ENCODE measurements at places on chromosomes 5 and 9. TPM values are rescaled to one million over a fixed set of nuclear protein-coding genes. Genes with fewer than 3 reads are reported as not detected.

The MYOT gene
- total RNA-seq: not detected

The NPDC1 gene
- 2.8 TPM for total RNA-seq

The GPR150 gene
- total RNA-seq: 0.91 TPM

The GABRA6 gene
- not detected for total RNA-seq

The OLFM1 gene
- total RNA-seq: not detected

The ST8SIA4 gene
- total RNA-seq: 28.1 TPM

The SPATA31D4 gene
- not detected for total RNA-seq

The TEK gene
- total RNA-seq: not detected

The TMEFF1 gene
- 0.31 TPM for total RNA-seq

The CYFIP2 gene
- total RNA-seq: 395 TPM

The PCDHGB5 gene
- 0.47 TPM for total RNA-seq

GRCh38 chr9:20726144-20726543 lies 42.1 kb downstream of the FOCAD start:
- DNase-seq: no peak

GRCh38 chr5:28576022-28576421 lies 1537.6 kb upstream of the CDH9 start:
- no peak for DNase-seq

GRCh38 chr5:6713274-6714225 lies at the start of gene TENT4A:
Gene TENT4A, plus strand, starts transcription at chr5:6713432. Its CDS starts 552 bp downstream, at chr5:6713984.
- peak; percentile 98 for DNase-seq

GRCh38 chr5:73214996-73215395 lies 42.0 kb downstream of the TMEM174 start:
- DNase-seq: no peak

DNA sequence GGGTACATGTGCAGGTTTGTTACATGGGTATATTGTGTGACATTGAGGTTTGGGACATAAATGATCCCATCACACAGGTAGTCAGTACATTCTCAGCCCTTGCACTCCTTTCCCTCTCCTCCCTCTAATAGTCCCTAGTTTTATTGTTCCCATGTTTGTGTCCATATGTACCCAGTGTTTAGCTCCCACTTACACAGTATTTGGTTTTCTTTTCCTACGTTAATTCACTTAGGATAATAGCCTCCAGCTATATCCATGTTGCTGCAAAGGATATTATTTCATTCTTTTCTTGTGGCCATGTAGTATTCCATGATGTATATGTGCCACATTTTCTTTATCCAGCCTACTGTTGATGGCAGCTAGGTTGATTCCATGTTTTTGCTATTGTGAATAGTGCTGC lies 27.4 kb downstream of the CNOT6 start:
- no peak for DNase-seq

DNA sequence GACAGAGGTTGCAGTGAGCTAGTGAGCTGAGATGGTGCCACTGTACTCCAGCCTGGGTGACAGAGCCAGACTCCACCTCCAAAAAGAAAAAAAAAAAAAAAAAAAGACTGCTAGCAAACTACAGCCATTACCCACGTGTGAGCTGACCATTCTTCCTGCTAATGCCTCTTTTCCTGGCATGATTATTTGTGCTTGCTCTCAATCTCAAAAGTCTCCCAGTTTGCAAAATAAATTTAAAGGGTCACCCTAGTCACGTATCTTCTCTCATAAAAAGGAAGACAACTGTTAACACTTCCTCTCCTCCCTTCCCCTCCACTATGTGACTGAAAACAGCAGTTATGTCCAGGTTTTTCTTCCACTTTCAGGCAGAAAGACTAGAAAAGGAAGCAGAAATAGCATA lies 37.2 kb downstream of the TRIM36 start:
- DNase-seq: no peak

DNA sequence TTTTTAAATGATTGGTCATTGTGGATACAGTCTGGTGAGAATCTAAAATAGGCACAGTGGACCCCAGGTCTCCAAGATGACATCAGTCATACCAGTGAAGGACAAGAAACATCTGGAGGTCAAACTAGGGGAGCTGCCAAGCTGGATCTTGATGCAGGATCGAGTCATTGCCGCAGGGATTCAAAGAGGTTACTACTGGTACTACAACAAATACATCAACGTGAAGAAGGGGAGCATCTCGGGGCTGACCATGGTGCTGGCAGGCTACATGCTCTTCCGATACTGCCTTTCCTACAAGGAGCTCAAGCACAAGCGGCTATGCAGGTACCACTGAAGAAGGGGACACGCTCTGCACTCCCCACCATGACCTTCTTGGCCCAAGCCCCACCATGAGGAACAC lies 20.9 kb downstream of the FOXB2 start:
- no peak for DNase-seq

- DNase-seq: no peak
Measured at GRCh38 chr5:151066920-151067319, 13.9 kb downstream of the TNIP1 start.

DNA sequence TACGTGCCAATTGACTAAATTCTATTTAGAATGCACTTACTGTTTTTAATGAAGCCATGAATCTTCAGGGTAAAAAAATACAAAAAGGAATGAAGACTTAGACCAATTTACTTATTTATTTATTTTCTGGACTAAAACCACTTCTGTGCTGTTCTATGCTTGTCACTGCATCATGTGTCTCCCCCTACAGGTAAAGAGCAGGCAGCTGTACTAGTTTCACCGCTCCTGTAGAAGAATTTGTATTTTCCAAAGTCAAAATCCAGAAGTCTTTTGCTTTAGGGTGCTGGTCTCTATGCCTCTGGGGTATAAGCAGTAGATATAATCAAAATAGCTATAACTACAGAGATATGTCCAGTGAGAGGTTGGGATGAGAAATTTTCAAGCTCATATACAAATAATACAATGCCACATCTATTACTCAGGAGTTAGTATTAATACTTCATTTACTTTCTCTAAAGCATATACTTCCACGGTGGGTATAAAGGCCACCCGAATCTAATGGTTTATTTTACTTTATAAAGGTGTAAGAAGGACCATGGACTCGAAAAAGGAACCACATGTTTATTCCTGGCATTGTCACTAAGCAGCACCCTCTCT lies 591.5 kb downstream of the RAB3C start:
- peak; percentile 11 for DNase-seq

- DNase-seq: peak; percentile 9
Measured at GRCh38 chr5:154756009-154756867, 1.1 kb downstream of the LARP1 start.

DNA sequence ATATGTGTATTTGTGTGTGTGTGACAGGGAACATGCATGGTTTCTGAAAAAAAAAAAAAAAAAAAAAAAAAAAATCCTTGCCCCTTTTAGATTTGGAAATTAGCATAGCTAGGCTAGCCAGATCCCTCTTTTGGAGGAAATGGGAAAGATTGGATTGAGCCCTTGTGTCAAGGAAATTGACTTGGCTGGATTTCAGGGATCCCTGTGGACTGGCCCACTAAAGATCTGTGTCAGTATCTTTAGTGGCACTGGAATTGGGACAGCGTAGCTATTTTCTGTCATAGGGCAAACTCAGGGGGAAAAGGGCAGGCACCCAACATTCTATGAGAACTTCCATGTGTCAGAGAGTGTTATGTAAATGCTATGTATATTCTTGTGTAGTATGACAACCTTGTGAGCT lies 35.4 kb downstream of the SH3GL2 start:
- DNase-seq: no peak

GRCh38 chr9:96457266-96457665 lies 7.3 kb downstream of the HABP4 start:
- DNase-seq: no peak

GRCh38 chr5:112512901-112513300 lies 93.8 kb upstream of the EPB41L4A start:
- no peak for DNase-seq

DNA sequence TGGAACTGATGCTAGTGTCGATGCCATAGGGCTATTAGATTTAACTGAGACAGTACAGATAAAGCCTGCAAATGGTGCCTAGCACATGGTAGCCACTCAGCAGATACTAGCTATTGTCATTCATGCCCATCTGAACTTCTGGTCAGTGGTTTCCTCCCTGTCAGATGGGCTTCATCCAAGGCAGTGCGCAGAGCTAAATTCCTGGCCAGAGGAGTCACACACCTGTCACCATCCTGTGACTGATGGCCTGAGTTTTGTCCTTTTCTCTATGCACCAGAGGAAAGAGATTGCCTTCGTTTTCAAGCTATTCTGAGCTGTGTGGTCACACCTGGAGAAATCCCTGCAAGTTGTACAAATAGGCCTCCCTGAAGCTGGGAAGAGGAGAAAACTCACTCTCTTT lies 34.7 kb downstream of the MSX2 start:
- no peak for DNase-seq

DNA sequence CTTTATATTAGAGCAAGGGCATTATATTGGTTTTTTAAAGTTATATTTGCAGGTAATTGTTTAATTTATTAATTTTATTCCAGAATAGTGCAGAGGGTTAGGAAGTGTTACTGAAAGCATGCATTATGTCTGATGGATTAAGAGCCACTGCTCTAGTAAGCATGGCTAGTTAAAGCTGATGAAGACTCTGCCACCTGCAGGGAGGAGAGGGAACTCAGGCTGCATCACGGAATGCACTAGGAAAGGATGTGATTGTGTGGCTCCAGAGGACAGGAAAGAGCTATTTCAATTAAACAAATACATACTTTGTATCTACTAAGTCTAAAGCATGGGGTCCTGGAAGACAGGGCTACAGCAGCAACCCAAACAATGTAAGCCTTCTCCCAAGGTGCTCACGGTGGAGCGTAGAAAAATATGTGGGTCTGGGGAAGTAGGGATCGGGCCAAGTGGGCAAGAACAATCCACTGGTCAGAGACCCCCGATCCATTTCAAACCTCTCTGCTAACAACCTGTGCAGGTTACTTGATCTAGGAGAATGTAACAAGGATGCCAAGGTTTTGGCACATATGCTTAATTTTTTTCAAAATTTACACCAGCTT lies 15.3 kb upstream of the GRXCR2 start:
- no peak for DNase-seq

GRCh38 chr5:107223066-107223465 lies 447.7 kb downstream of the EFNA5 start:
- no peak for DNase-seq

DNA sequence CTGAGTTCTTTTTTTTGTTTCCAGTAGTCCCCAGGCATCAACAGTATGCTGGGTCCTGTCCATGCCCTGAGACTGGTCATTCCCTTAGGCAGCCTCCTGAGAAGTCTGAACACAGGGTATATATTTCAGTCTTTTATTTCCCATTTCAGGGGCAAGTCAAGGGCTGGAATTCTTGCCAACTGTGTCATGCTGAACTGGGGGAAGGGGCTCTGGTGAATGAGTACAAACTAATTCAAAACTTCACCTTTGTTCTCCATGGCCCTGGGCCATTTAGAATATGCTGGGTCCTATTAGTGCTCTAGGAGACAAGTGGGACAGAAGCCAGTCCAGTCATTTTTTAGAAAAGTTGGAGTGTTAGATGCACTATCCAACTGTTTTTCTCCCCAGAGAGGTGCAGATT lies 170.3 kb downstream of the TMC1 start:
- DNase-seq: no peak

- DNase-seq: no peak
Measured at GRCh38 chr9:135223831-135224230, 136.4 kb downstream of the OLFM1 start.

DNA sequence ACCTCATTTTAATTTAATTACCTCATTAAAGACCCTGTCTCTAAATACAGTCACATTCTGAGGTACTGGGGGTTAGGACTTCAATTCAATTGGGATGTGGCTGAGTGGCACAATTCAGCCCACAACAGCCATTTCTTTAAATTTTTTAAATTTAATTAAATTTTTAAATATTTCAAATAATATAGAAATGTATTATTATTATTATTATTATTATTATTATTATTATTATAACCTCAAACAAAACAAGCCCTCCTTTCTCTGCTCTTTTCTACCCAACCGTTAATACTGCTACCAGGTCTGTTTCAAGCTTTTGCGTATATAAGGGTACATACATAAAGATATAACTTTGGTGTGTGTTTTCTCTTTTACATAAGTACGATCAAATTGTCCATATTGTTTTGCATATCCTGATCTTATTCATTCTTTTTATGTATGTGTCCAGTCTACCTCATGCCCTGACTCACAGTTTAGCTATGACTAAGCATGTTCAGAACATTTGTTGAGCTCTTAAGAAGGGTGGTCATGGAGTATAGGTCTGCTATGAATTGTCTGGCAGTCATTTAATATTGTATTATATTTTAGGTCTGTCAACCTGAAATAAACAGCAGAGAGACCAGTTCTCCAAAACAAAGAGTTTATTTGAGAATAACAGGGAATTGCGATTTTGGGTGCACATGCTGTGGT lies 16.1 kb upstream of the RAB14 start:
- DNase-seq: no peak

DNA sequence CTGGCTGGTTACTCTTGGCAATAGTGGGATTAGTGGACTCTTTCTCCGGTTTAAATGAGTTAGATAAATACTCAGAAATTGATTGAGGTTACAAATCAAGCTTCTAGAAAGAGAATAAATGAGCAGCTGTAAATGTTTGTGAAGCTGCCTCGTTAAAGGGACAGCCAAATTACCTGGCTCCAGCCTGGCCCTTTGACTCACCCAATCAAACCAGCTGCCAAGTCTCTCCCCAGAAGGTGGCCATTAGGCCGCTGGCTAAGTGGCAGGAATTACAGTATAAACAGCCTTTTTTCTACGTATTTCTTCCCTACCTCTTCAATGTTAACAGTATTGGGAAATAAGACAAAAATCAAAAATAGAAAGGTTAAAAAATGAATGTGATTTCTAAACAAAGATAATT lies 46.0 kb upstream of the SRFBP1 start:
- no peak for DNase-seq

DNA sequence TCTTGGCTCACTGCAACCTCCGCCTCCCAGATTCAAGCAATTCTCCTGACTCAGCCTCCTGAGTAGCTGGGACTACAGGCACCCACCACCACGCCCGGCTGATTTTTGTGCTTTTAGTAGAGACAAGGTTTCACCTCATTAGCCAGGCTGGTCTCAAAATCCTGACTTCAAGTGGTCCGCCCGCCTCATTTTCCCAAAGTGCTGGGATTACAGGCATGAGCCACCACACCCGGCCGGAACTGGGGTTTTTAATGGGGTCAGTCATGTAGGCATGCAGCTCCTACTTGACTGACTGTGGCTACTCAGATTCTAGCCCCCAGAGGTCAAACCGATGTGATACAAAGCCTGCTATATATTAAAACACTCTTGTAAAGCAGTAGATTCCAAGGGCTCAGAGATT lies 631.7 kb downstream of the MAT2B start:
- DNase-seq: no peak
